Aorta (tissue), 5 donors: ENCODE measurements at places on chromosomes 11 and 22.
A peak's percentile ranks its signal among the peaks of the same experiment; 100 is the strongest.

DNA sequence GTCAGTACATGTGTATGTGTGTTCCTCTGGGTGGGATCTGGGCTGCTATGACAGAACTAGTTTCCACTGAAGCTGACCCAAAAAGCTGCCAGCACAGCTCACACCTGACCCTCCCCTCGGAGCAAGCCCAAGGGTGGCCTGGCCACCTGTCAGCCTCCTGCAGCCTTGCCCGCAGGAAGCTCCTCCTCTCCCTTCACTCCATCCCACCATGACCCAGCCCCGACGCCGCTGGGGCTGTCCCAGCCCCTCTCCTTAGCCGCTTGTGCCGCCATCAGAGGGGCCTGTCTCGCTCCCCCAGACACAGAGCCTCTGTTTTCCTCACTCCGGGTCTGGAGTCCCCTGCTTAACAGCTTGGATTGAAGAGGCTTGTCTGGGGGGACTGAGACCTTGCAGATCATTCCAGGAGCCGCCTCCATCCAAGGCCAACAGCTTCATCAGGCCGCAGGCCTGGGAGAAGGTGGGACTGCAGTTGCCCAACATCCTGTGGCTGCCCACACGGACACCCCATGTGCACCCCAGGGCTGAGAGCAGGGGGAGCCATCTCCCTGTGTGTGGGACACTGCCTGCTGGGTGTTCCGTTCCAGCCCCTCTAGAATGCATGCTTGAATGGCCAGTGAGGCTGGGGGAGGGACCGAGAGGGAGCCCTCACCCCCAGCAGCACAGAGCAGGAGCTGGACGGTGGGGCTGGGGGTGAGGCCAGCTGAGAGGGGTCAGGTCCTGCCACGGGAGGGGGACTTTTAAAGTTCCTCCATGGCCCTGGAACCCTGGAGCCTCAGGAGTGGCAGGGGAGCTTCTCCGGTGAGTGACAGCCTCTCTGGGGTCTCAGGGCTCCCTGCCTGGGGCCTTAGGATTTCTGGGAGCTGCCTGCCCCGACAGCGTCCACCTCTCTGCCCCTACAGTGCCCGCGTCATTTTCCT, 696 bp downstream of the MRGPRF start:
- peak; percentile 79 for DNase-seq

GRCh38 chr22:26956371-26956770, 299.0 kb downstream of the MIAT start:
- DNase-seq: no peak

GRCh38 chr11:910044-910588, 494 bp downstream of the CHID1 start:
- no peak for DNase-seq

DNA sequence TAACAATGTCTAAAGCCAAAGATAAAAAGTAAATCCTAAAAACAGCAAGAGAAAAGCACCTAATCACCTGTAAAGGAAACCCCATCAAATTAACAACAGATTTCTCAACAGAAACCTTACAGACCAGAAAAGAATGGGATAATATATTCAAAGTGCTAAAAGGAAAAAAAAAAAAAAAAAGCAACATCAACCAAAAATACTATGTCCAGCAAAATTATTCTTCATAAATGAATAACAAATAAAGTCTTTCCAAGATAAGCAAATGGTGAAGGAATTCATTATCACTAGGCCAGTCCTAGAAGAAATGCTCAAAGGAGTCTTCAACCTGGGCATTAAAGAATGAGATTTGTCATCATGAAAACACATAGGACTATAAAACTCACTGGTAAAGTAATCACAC, 192.0 kb upstream of the UBASH3B start:
- DNase-seq: no peak

GRCh38 chr11:8201644-8202365, 33.0 kb upstream of the RIC3 start:
- DNase-seq: no peak

- DNase-seq: no peak
Observed at GRCh38 chr11:12831471-12832202, 157.4 kb downstream of the TEAD1 start.

DNA sequence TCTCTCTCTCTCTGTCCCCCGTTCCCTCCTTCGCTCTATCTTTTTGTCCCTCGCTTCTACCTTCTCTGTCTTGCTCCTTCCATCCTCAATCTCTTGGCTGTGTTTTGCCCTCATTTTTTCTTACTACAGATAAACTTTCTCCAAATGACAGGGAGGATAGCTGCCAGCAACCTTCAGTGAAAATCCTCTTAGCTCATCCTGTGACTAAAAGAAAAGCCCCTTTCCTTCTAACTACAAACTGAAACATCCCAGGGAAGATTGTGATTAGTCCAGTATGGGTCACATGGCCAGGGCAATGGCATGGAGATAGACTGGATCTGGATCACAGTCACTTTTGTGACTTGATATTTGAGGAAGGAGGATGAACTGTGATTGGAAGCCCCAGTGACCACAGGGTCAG, 10.4 kb downstream of the SPON1 start:
- no peak for DNase-seq

DNA sequence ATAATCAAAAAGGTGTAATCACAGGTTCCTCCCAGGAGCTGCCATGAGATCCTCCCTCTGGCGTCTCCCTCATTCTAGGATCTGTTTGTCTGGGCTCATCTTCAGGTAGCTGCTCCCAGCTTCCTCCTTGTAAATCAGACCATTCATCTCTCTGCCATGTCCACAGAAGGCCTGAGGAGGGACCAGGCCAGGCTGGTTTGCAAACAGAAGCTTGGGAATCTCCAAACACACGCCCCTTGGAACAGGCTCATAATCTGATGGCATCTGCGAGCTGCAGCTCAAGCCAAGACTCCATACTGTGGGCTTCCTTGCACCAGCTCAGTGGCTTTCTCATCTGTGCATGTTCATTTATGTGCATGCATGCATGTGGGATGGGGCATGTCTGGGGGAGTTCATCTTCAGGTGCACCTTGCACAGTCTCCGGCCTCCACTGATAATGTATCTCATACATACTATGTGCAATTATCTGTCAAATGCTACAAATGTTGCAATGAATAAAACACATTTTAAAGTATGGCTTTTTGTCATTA, 134.9 kb downstream of the NXPE2 start:
- DNase-seq: no peak

GRCh38 chr11:18564149-18564548, 24.4 kb downstream of the UEVLD start:
- no peak for DNase-seq

- DNase-seq: no peak
Observed at GRCh38 chr11:85182441-85183387, 444.4 kb downstream of the DLG2 start.

GRCh38 chr11:35011944-35012343, 95.5 kb downstream of the PDHX start:
- DNase-seq: no peak

- no peak for DNase-seq
Observed at GRCh38 chr22:31680861-31681341, 18.9 kb upstream of the PISD start.

- peak; percentile 28 for DNase-seq
Observed at GRCh38 chr11:75188671-75189070, 37.8 kb downstream of the SLCO2B1 start.

DNA sequence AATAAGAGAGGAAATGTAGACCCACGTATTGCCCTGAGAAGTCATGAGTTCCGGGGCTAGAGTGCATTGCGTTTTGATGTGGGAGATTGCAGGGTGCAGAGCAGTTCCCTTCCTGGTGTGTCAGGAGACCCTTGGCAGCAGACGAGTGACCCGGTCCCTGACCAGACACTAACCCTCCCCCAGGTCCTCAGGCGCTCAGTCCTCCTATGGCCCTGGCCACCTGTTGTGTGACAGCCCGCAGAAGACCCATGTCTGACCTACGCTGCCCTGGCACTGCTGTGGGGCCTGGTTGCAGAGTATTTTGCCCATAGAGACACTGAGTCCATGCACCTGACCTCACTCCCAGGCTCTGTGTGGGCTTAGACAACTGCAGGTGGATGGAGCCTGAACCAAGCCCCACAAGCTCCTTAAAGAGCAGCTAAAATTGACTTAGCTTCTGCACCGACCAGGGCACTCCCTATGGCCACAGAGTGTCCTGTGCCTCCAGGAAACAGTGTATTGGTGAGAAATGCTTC, 833.8 kb downstream of the TBC1D22A start:
- DNase-seq: no peak

DNA sequence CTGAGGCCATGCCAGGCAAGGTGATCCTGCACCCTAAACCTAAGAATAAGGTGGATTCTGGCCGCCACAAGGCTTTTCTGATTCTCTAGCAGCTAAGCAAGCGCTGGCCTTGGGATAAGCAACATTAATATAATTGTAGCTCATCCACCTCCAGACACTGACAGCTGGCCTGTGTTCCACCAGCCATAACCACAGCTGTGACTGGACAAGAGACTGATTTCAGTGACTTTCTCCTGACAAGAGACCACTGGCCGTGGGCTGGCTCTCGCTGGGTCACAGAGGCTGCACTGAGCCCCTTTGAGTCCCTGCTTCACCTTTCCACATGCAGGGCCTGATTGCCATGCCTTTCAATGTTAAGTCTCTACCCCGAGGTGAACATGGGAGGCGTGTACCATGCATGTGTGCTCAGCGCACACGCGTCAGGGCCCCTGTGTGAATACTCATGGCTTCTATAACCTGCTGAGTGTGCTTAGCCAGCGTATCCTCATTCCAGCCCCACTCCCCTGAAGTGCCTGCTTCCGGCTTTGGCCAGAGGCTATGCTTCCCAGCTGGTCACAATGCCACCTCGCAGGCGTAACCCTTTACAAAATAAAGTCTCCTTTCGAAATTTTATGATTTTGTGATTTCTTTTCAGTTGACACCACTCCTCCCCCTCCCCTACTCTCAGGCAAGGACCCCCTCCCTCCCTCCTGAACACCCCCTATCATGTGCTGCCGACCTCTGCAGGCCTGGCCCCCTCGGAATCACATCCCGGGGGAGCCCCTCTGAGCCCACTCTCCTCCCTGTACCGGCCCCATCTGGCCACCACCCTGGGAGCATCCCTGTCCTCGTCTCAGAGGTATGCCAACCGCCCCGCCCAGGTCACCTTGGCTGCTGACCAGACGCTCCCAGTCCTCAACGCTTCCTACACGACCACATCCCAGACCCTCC, 128.1 kb downstream of the CTTN start:
- peak; percentile 8 for DNase-seq

GRCh38 chr11:132895340-132895739, 637.0 kb downstream of the OPCML start:
- DNase-seq: no peak

DNA sequence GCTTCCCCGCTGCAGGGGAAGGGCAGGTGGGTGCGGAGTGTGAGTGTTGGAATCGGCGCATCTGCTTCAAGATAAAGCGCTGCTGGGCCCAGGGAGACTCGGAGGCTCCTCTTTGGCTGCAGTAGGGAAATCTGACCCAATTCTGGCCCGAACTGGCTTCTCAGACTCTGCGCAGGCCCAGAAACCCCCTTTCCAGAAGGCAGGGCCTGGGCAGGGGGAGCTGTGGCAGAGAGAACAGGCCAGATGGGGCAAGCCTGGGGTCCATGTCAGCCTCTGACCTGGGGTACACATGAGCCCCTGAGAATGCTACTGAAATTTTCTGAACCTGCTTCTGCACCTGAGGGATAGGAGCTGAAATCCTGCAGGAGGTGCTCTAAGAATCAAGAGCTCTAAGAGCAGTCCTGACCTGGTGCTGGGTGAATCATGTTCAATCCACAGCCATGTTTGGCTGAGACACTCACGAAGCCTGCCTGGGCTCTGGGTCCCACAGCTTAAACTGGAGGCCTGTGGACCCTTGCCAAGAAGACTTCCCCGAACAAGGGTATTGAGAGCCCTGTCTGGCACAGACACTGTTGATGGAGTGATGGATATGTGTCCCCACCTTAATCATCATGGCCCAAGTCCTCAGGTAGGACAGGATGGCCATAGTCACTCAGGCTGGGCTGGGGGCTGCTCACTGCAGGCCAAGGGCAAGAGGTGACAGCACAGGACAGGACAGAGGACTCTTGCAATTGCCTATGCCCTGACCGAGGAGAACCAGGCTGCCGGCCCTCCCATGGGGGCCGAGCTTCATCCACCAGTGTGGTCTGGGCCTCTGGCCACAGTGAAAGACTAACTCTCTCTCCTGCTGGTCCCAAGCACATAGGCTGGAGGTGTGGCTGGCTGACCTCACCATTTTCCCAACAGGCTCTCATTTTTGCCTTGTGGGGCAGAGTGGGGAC, 6.9 kb downstream of the RAB3IL1 start:
- peak; percentile 58 for DNase-seq

DNA sequence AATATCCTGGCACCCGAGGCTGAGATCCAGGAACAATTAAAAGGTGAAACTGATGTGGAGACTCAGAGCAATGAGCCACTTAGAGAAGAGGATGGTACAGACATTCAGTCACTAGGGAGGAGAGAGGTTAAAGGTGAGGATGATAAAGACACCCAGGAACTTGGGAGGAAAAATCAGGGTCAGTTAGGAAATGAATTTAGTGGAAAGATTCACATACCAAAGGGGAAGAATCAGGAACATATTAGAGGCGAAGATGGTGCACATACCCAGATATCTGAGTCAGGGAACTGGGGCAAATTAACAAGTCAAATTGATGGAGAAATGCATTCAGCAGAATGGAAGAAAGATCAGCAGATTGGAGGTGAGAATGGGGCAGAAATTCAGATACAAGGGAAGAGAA, 4.1 kb upstream of the MEI1 start:
- no peak for DNase-seq

DNA sequence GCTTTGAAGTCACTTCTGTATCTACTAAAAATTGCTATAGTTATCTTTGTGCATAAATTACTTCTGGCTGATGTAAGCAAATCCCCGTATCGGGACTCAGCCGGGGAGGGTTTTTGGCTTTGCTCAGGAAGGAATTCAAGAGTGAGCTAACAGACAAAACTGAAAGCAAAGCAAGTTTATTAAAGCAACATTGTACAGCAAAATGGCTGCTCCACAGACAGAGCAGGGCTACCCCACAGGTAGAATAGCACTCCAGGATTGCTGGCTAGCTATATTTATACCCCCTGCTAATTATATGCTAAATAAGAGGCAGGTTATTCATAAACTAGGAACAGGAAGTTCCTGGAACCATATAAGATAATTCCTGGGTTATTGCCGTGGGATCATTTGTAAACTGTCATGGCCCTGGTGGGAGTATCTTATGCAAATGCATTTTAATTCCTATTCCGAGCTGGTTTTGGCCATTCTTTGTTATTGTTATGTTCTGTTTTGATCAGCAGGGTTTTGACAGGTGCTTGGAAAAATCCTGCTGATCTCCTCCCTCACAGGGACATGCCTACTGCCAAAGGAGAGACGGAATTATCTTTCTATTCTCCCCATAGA, 15.2 kb downstream of the MIF start:
- no peak for DNase-seq

- no peak for DNase-seq
Observed at GRCh38 chr11:109071712-109072524, 350.1 kb upstream of the C11orf87 start.

DNA sequence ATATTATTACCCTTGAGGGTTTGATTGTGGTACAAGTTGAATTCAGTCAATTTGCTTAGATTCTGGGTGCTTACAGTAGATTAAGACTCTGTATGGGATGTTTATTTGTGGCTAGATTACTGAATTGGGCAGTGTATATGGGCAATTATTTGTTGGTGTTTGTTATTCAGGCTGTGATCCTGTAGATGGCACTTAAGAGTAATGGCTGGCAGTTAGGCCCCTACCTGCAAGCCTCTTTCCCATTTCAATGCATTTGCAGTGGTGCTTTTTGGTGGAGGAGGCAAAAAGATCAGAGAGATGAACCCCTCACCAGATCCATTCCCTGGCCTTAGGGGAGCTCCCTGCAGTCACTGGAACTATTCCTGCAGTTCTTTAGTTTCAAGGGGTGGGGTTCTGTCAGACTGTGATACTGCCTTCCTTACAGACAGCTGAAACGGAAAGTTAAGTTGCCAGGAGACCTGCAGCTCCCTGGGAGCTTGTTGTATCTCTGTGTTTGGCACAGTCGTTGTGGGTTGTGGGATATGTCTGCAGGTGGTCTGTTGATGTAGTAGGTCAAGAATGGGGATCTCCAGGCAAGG, 199.5 kb downstream of the AASDHPPT start:
- no peak for DNase-seq
